ENCODE measurements at places on chromosomes 7 and 10. TPM values are rescaled to one million over a fixed set of nuclear protein-coding genes. Genes with fewer than 3 reads are reported as not detected.

Gene DCLRE1A
- total RNA-seq = 8.5 TPM

Gene GPR146
- total RNA-seq = 13.1 TPM

Gene SAMD9
- total RNA-seq = 7.4 TPM

Gene C10orf62
- total RNA-seq = 2.3 TPM

Gene SPAM1
- not detected for total RNA-seq

Gene GALNT17
- 10.8 TPM for total RNA-seq

Gene NKX1-2
- not detected for total RNA-seq

Gene GJD4
- total RNA-seq = not detected

Gene CAMK2B
- total RNA-seq = 6.1 TPM

Gene LZTS2
- total RNA-seq = 93.3 TPM

Gene JAKMIP3
- total RNA-seq = 0.35 TPM

Gene TMEM176A
- 71.8 TPM for total RNA-seq

Gene GPR37
- total RNA-seq = 3.2 TPM

Gene TAX1BP1
- 87.3 TPM for total RNA-seq

Gene DOCK4
- total RNA-seq = 46.9 TPM

Gene ZNF804B
- 0.23 TPM for total RNA-seq

Gene GPR26
- total RNA-seq = not detected

Gene TMEM139
- 18.1 TPM for total RNA-seq

Gene CYP2W1
- 3.0 TPM for total RNA-seq

Gene HOXA13
- not detected for total RNA-seq

Gene PRF1
- total RNA-seq = 2.0 TPM

Gene CRTAC1
- total RNA-seq = 14.3 TPM

Gene ADIRF
- 46.2 TPM for total RNA-seq

Gene RAB19
- total RNA-seq = 4.7 TPM

Gene SPDYE2
- not detected for total RNA-seq

Gene NXPH1
- 0.23 TPM for total RNA-seq

Gene CUZD1
- 0.29 TPM for total RNA-seq

Gene ZNF425
- 4.6 TPM for total RNA-seq

Gene NUDT13
- total RNA-seq = 0.70 TPM

Gene CLDN4
- 132 TPM for total RNA-seq

Gene ZP3
- total RNA-seq = 1.5 TPM

Gene OLAH
- total RNA-seq = 0.23 TPM

Gene HOXA6
- total RNA-seq = 72.5 TPM

Gene NUPR2
- total RNA-seq = 3.0 TPM

Gene OR9A2
- 0.53 TPM for total RNA-seq

Gene RASA4B
- 18.7 TPM for total RNA-seq

Gene STEAP1B
- total RNA-seq = 1.5 TPM

Gene GRID2IP
- total RNA-seq = 1.5 TPM

Gene NRP1
- total RNA-seq = 170 TPM

Gene POLR2J2
- total RNA-seq = 4.4 TPM

Gene SERPINE1
- total RNA-seq = 3.4 TPM

Gene TRPV5
- 1.1 TPM for total RNA-seq

Gene PON1
- 0.12 TPM for total RNA-seq

Gene CDHR1
- total RNA-seq = 0.23 TPM

Gene TEX36
- not detected for total RNA-seq

Gene ACTL6B
- total RNA-seq = not detected

Gene GPR85
- total RNA-seq = 1.5 TPM

Gene TNRC18
- 172 TPM for total RNA-seq

Gene CCZ1B
- total RNA-seq = 54.7 TPM

Gene RADIL
- total RNA-seq = 2.5 TPM

Gene PDGFA
- 86.6 TPM for total RNA-seq

Gene CALHM3
- not detected for total RNA-seq

Gene AGR3
- 1.1 TPM for total RNA-seq

Gene ARHGAP22
- 1.3 TPM for total RNA-seq
